ENCODE measurements at places on chromosomes 7 and 10.
A peak's percentile ranks its signal among the peaks of the same experiment; 100 is the strongest.

GRCh38 chr7:151083071-151083823 lies at the start of gene TMUB1:
TMUB1 (minus strand) TSS chr7:151083493; CDS start chr7:151082563, 930 bp downstream.
- DNase-seq, result peak; percentile 57

DNA sequence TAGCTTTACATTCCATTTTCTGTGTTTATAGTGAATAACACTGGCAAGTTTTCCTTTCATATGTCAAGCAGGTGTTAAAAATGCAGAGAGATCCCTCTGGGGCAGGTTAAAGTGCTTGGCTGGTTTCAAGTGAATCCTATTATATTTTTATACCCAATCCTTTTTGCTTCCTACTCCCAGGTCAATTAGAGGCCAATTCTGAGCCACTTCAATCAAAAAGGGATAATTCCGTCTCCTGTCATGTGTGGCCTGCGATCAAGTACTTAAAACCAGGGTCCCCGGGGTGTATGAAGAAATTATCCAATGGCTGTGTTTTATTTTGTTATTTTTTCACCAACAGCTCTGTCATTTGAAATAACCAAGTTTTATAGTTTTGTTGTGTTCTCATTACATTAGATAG lies 313.2 kb downstream of the PRPF18 start:
- DNase-seq, result no peak

DNA sequence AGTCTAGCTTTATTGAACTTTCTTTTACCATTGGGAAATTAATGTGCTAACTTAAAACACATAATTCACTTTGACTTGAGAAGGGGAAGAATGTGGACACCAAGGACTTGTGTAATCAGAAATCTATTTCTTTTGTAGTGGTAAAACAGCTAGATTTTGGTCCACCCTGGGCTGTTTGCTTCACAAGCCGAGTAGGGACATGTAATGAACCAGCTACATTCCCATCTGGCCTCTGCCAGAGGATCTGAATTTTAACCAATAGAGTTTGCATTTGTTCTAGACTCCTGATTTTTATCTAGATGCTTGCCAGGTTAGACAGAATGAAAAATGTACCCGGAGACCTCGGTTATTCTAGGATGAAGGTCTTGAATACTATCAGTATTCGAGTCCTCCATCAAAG lies 1.9 kb downstream of the CACNB2 start:
- no peak for DNase-seq

DNA sequence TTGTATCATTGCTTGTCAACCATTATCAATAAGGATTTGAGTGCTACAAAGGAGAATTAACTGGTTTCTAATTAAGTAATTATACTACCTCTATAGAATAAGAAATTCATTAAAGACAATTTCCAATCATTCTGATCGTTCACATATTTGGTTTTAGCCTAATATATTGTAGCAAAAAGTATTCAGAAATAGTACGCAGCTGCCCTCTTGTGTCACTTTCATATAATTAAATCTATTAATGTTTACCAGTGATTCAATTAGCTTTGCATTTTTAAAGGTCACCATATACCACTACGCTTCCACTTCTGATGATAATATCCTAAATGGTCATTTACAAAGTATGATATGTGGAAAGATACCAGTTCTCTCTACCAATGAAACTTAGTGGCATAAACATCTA lies 128.3 kb downstream of the NEBL start:
- DNase-seq, result no peak

DNA sequence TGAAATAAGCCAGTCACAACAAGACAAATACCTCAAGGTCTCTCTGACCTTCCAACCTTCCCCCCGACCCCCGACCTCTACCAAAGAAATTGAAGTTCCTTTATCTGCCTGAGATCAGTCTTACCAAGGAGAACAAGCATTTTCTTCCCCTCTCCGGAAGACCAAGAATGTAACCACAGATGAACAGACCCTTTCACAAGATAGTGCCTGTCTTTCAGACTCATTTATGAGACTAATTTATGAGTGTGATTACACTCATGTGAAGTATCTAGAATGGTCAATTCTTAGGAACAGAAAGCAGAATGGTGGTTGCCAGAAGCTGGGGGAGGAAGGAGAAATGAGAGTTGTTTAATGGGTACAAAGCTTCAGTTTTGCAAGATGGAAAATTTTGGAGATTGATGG lies 108.9 kb upstream of the MKLN1 start:
- no peak for DNase-seq

DNA sequence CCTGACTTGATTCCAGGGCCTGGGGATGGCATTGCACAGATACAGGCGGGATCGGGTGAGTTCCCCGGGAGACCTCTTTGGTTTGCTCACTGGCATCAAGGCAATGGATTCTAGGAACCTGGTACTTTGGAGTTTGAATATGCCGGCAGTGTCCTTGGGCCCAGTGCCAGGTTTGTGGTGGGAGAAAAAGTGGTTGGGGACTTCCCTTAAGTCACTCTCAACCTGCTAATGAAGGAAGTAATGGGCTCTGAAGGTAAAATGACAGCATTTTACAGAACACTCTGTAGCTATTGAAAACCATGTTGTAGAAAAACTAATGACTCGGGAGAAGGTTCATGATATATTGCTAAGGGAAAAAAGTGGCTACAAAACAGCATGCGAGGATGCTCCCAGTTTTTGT lies 129.9 kb downstream of the CFAP58 start:
- DNase-seq, result no peak

- no peak for DNase-seq
Measured at GRCh38 chr7:88357294-88357693, 50.6 kb upstream of the STEAP4 start.

DNA sequence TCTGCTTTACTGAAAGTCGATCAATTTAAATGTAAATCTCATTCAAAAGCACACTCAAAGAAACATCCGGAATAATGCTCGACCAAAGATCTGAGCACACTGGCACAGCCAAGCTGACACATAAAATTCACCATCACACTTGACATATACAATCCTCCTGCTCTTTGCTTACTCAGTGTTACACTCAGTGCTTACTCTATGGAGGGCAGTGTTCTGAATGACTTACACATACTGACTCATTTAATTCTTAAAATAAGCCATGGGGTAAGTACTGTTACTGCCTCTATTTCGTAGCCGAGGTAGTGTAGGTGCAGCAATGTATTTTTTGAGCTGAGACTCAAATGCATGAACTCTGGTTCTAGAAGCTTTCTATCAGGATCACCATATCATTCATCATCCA lies 421.5 kb upstream of the LRRN3 start:
- no peak for DNase-seq

DNA sequence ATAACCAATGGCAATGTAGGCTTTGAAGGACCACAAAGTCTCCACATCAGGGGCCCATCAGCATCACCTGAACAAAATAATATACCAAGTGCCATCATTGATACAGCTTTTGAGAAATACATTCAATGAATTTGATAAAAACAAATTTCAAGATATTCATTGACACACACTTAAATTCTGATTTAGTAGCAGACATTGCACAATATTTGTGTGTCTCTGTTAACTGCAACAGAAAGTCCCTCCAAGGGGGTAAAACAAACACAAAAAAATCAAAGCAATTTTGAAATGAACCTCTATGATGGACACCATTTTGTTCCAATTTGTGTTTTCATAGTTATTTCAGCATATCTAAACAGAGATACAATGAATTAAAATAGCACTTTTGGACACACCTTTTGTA lies 86.8 kb upstream of the RSU1 start:
- DNase-seq, result no peak

- no peak for DNase-seq
Measured at GRCh38 chr10:77253147-77253545, 384.5 kb downstream of the KCNMA1 start.

GRCh38 chr10:70761727-70762350 lies 23.3 kb downstream of the TBATA start:
- DNase-seq, result no peak

DNA sequence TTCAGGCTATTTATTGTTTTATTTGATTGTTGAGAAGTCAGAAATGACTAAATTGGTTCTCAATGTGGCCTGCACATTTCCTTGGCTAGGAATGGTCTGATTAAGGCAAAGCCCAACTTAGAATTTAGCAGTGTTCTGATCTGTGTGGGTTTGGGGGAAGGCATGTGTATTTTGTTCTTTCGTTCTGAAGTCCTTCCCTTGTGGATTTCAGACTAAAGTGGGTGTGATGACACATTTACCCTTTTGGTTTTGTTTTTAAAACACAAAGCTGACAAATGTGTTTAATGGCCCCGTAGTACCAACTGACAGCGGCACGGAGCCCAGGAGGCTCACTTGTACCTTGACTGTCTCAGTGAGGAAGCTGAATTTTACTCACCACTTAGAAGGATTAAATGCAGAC lies 452.3 kb upstream of the GALNT17 start:
- DNase-seq, result no peak

DNA sequence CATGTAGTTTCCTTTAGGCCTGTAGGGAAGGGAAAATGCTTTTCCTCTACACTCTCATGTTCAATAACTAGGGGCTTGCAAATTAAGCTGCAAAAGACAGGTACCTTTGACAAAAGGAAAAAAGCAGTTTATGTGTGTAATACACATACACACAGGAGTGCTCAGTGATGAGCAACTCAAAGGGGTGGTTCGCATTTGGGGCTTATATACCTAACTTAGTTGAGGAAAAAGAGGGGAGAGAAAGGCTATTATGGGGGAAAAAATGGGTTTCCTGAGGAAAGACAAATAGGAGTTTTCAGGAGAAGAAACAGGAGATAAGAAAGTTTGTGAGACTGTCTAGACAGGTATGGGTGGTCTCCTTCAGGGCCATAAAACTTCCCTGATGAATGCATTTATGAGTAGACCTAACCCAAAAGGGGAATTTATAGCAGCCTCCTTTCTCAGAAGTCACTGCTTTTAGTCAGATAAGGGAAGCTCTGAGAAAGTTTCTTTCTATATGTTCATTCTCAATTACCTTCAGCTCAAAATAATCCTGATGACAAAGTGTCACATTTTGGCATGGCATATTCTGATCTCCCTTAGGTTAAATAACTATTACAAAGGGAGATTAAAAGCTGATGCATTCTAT lies 55.2 kb upstream of the EZH2 start:
- DNase-seq, result no peak

GRCh38 chr7:158858592-158859503 lies 2.5 kb downstream of the DYNC2I1 start:
- DNase-seq, result no peak

- no peak for DNase-seq
Measured at GRCh38 chr7:77335581-77335980, 80.6 kb downstream of the GSAP start.

GRCh38 chr7:35521941-35522340 lies 173.0 kb downstream of the HERPUD2 start:
- DNase-seq, result no peak

All from NCI-H1436 (cell line).